ENCODE measurements at places on chromosomes 3 and 15.

DNA sequence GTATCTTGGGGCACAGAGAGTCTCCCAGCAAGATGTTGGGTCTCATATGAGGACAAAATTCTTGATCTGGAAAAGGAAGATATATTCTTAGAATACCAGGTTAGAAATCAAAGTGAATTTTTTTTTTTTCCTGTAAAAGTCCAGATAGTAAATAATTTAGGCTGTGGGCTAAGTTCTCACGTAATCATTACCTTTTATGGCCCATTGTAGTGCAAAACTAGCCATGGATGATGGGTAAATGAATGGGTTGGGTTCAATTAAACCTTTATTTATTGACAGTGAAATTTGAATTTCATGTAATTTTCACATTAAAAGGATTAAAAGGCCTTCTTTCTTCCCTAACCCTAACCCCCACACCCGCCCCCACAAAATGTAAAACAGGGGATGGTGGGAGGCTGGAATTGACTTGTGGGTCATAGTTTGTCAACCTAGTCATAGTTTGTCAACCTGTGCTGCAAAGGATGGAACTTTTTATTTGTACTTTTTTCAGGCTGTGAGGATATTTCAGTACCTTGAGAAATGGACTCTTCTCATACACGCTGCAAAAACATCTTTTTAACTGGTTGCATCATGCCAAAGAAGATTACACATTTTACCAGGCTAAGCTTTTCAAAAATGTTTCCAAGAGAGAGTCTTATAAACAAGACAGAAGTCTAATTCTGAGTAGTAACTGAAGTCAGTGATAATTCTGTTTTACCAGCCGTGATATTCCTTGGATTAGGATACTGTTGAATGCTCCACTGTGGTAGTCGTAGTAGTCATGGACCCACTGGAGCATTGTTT, 138.8 kb downstream of the AKAP13 start:
- DNase-seq = no peak

DNA sequence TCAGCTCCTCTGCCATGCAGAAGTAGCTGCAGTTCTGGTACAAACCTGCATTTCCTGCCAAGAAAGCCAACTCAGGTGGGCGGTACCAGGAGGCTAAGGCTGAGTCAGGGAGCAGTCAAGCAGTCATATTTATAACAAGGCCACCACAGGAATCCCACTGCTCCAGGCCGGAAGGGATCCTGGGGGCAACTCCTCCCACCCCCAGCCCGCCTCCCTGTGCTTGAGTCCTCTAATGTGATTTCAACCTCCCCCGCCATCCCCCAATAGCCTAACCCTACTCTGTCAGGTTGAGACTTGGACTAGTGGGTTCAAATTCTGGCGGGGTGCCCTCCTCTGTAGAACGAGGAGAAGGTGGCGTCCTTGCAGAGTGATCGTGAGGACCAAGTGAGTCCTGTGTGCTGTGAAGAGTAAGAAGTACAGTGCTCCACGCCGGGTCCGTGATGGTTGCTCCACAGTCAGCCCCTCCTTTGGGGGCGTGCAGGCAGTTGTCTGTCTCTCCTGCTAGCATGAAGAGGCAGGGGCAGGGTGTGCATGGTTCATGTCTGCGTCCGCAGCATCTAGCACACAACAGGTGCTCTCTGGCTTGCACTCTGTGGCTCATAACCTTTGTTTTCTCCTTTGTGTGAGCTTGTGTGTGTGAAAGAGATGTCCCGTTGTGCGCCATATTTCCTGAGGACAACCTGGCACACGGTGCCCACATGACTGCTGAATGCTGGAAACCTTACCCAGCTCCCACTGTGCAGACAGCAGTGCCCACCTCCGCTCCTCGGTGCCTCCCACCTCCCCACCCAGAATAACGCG, 78.3 kb downstream of the SMAD6 start:
- DNase-seq = no peak

GRCh38 chr3:21356402-21356801, 394.6 kb downstream of the ZNF385D start:
- no peak for DNase-seq

- DNase-seq = no peak
Measured at GRCh38 chr3:69313251-69313650, 72.6 kb downstream of the FRMD4B start.

DNA sequence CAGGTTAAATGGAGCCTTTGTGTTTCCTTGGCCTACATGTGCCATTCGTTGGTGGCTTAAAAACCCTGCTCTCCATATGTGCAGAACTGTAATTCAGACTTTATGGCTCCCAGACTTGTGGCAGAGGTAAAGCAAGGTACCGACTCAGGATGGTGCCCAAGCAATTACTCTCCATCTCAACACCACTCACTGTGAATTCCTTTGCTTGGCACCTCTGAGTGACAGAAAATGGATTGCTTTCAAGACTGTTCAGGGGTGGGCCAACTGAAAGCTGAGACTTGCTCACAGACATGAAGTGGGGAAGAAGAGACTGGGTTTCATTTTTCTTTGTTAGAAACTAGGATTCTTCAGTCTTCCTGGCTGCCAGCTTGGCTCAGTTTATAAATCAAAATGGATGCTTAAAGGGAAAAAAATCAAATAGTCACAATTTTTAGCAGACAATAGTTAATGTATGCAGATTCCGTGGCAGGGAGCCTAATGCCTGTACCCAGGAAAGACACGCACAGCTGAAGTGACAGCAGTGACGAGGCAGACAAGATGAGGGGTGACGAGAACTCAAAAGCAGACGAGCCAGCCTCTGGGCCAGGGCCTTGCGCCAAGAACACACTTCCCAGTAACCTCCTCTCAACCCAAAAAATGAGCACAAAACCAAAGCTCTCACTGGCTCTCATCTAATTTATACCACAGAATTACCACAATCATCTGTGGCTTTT, 207.9 kb upstream of the SLC2A2 start:
- no peak for DNase-seq

Measured in stimulated activated CD4-positive, alpha-beta T cell treated with anti-CD3 and anti-CD28 coated beads, Interleukin-15, amount 100 ng/mL, for 24 hours (primary cell).